ENCODE measurements at places on chromosomes 7 and 10. TPM values are rescaled to one million over a fixed set of nuclear protein-coding genes. Genes with fewer than 3 reads are reported as not detected.

Gene ARMC3
- polyA plus RNA-seq, result not detected

Gene ASB10
- not detected for polyA plus RNA-seq

Gene PON3
- not detected for polyA plus RNA-seq

Gene TAS2R5
- polyA plus RNA-seq, result 0.64 TPM

Gene GNGT1
- polyA plus RNA-seq, result not detected

Gene TMUB1
- polyA plus RNA-seq, result 27.8 TPM

Gene ATP6V0A4
- polyA plus RNA-seq, result 0.06 TPM

Gene CDCA7L
- 41.4 TPM for polyA plus RNA-seq

Gene CFAP43
- polyA plus RNA-seq, result 0.05 TPM

Gene TMEM196
- not detected for polyA plus RNA-seq

Gene TMEM213
- polyA plus RNA-seq, result not detected

Gene EPHB4
- polyA plus RNA-seq, result 30.5 TPM

Gene SSC4D
- polyA plus RNA-seq, result 0.92 TPM

Gene CASTOR2
- 5.7 TPM for polyA plus RNA-seq

Gene TRA2A
- polyA plus RNA-seq, result 29.3 TPM

Gene ASZ1
- not detected for polyA plus RNA-seq

Gene AGAP4
- 6.6 TPM for polyA plus RNA-seq

Gene WNT8B
- 0.04 TPM for polyA plus RNA-seq

Gene CFTR
- not detected for polyA plus RNA-seq

Gene LEP
- 0.05 TPM for polyA plus RNA-seq

Gene TNRC18
- polyA plus RNA-seq, result 20.1 TPM

Gene LRRTM3
- not detected for polyA plus RNA-seq

Gene CALML5
- polyA plus RNA-seq, result not detected

Gene DPY19L1
- polyA plus RNA-seq, result 10.2 TPM

Gene ACBD7
- 0.76 TPM for polyA plus RNA-seq

Gene ADAMTS14
- 1.2 TPM for polyA plus RNA-seq

Gene CALHM1
- not detected for polyA plus RNA-seq

Gene GRM3
- polyA plus RNA-seq, result not detected

Gene ZNF239
- 5.8 TPM for polyA plus RNA-seq

Gene GNAT3
- polyA plus RNA-seq, result not detected

Gene HTR7
- 0.17 TPM for polyA plus RNA-seq

Gene RAPGEF5
- not detected for polyA plus RNA-seq

Gene GATAD1
- polyA plus RNA-seq, result 27.0 TPM

Gene PRKCQ
- polyA plus RNA-seq, result 0.06 TPM

Gene PLPP4
- polyA plus RNA-seq, result 35.4 TPM

Gene ENKUR
- not detected for polyA plus RNA-seq

Gene OR6V1
- not detected for polyA plus RNA-seq

Gene CYP3A4
- not detected for polyA plus RNA-seq

Gene ANKRD7
- not detected for polyA plus RNA-seq

Gene JAKMIP3
- polyA plus RNA-seq, result 0.20 TPM

Gene ARMC10
- polyA plus RNA-seq, result 13.2 TPM

Gene CYP51A1
- 2.2 TPM for polyA plus RNA-seq

Gene NKX1-2
- polyA plus RNA-seq, result not detected

Gene GPR15LG
- not detected for polyA plus RNA-seq

Gene ZNF467
- polyA plus RNA-seq, result 0.92 TPM

Gene LDB3
- 0.55 TPM for polyA plus RNA-seq

Gene NCAPG2
- 19.5 TPM for polyA plus RNA-seq

Gene ETV1
- polyA plus RNA-seq, result 5.4 TPM

Gene HERPUD2
- 53.0 TPM for polyA plus RNA-seq
